ENCODE measurements at places on chromosomes 7 and 10. TPM values are rescaled to one million over a fixed set of nuclear protein-coding genes. Genes with fewer than 3 reads are reported as not detected.

GNB2 gene
- total RNA-seq = 225 TPM

ITPRID1 gene
- not detected for total RNA-seq

DNA sequence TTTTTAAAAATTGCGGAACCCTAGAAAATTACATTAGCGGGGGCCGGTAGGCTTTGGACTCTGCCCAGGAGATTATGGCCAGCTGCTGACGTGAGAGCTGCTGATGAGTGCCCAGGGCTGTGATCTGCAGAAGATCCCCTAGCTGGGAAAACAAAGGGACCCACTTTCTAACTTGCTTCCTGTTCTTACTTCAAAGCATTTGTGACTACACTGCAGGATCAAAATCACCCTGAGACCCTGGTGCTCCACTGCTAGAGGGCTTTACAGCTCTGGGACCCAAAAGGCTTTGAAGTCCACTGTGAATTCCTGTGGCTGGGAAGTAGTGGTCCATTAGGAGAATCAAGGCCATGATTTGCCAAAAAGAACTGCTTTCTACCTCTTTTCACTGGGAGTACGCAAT is 499.4 kb upstream of the AKR1E2 start:
- DNase-seq = no peak

DNA sequence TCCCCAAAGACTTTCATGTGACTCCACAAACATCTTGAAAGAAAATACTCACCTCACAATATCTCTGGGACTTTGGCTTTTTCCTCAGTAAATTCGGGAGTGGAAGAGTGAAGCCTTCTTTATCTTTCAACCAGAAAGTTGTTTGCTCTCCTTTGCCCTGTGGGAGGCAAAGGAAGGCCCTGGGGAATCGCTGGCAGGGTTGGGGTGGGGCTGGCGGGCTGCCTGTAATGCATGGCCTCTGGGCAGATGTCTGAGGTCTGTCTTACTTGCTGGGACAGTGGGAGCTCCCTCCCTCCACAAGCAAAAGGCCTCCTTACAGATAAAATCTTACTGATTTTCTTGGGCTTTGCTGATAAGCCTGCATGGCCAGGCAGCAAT is 24.9 kb downstream of the TECTB start:
- no peak for DNase-seq

GRCh38 chr10:95096143-95096542 is 26.8 kb upstream of the CYP2C8 start:
- DNase-seq = no peak

DNA sequence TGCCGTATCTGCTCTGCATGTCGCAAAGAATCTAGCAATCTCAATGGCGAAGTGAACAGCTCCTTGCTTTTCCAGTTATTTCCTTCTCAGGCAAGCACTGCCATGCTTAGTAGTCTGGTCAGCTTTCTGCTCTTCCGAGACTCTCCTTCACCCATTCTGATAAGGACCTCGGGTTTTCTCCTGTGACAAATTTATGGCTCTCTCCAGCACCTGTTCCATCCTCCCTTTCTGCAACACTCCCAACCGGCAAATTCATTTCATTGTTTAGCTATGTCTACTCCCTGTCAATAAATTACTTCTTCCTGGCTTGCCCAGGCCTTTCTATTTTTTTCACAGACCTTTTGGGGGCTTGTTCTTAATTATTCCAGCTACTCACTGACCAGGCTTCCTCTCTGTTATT is 252.6 kb downstream of the SORCS3 start:
- no peak for DNase-seq

- DNase-seq = no peak
These were observed 12.6 kb upstream of the ARL4A start for GRCh38 chr7:12674861-12675260.

- DNase-seq = no peak
These were observed 276.9 kb downstream of the DOCK4 start for GRCh38 chr7:111929264-111929663.

DNA sequence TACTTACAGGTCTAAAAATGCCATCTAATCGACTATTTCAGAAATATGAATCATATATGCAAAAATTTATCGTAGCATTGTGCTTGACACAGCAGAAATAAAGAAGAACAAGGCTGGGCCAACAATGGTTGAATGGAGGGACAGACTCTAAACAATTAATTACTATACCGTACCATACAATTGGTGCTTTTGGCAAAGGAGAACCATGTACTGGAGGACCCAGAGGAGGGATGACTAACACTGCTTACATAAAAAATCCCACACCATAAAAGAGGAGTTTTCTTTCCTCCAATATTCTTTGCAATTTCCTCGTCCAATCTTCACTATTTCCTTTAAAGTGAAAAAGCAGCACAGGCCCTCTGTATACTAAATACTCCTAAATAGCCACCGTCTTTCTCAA is 94.1 kb downstream of the SGMS1 start:
- no peak for DNase-seq

- DNase-seq = no peak
These were observed 435.9 kb upstream of the AUTS2 start for GRCh38 chr7:69162326-69162725.

DNA sequence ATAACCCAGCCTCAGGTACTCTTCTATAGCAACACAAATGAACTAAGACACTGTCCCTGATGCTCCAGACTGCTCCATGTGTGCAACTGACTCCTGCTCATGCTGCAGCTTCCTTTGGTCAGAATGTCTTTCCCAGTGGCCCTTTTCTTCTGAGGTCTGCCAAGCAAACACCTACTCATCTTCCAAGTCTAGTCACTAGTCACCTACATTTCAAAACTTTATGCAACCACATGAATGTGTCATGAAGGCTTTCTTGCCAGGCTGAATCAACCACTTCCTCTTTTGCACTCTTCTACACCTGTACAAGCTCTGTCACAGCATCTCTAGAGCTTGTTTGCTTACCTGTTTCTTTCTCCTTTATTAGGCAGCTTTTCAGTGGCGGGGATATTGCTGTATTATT is 75.8 kb downstream of the LSMEM1 start:
- no peak for DNase-seq

GRCh38 chr7:140674356-140674800 is 1.6 kb downstream of the ADCK2 start:
- no peak for DNase-seq

- no peak for DNase-seq
These were observed 145.2 kb upstream of the UNC5B start for GRCh38 chr10:71067098-71067740.

- no peak for DNase-seq
These were observed 43.0 kb upstream of the IFRD1 start for GRCh38 chr7:112407261-112407660.

GRCh38 chr7:153354071-153354470 is 594.5 kb downstream of the ACTR3B start:
- DNase-seq = no peak
